ENCODE measurements at places on chromosomes 16 and 17. TPM values are rescaled to one million over a fixed set of nuclear protein-coding genes. Genes with fewer than 3 reads are reported as not detected.
A peak's percentile ranks its signal among the peaks of the same experiment; 100 is the strongest.

DNA sequence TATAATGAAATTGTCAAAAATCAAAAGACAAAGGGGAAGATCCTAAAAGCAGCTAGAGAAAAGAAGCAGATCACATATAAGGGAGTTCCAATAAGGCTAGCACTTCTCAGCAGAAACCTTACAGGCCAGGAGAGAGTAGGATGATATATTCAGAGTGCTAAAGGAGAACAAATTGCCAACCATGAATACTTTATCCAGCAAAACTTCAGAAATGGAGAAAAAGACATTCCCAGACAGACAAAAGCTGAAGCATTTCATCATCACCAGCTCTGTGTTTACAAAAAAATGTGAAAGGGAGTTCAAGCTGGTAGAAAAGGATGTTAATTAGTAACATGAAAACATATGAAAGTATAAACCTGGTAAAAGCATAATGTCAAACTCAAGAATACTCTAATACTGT, 37.4 kb downstream of the CDR2 start:
- no peaks in the 10 kb centered on the region for H3K27me3 ChIP-seq
- H3K4me3 ChIP-seq, result no peak overlapping the region
- peaks cover 88% of the 10 kb centered on the region for H3K36me3 ChIP-seq
- no peak for DNase-seq
- no peak overlapping the region for H3K27ac ChIP-seq
- H3K4me1 ChIP-seq, result peaks cover 21% of the 10 kb centered on the region

DNA sequence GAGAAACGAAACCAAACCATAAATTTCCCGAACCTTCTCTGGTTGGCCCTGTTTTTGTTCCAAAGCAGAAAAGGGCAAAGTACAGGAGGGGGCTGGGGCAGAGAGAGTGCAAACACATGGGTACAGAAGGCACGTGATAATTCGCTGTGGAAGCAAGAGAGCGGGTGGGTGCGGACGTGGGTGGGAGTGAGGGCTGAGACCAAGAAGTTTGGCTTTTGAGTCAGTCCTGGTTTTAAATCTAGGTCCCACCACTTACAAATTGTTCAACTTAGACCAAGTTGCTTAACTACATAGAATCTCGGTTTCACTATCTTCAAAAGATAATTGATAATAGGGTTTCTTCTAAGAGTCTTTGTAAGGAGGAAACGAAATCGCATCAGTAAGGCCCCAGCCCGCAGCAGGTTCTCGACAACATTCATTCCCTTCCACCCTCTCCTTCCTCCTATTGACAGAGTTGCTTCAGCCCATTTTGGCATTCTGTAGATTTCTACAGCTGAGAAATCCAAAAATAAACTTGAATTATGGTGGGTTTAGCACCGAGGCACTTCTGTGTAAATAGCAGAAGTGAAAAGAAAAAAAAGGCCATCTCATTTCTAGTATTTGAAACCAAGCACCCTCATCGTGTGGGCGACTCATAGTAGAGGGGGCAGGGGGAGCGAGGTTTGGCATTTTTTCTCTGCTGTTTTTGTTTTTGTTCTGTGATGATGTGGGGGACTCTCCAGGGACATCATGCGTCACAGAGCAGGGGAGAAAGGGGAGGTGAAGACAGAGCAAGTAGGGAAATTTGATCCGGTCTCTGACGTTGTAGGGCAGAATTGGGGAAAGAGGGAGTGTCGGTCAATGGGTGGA, 33.6 kb upstream of the CCR7 start:
- H3K36me3 ChIP-seq, result peaks cover 46% of the 10 kb centered on the region
- peak overlapping the region; percentile 100 for H3K27ac ChIP-seq
- no peaks in the 10 kb centered on the region for H3K27me3 ChIP-seq
- peak; percentile 66 for DNase-seq

- H3K27ac ChIP-seq, result no peak overlapping the region
- H3K4me1 ChIP-seq, result no peaks in the 10 kb centered on the region
- no peak for DNase-seq
- H3K4me3 ChIP-seq, result no peak overlapping the region
- no peaks in the 10 kb centered on the region for H3K36me3 ChIP-seq
Observed at GRCh38 chr17:46986366-46986765, 7.3 kb upstream of the RPRML start.

DNA sequence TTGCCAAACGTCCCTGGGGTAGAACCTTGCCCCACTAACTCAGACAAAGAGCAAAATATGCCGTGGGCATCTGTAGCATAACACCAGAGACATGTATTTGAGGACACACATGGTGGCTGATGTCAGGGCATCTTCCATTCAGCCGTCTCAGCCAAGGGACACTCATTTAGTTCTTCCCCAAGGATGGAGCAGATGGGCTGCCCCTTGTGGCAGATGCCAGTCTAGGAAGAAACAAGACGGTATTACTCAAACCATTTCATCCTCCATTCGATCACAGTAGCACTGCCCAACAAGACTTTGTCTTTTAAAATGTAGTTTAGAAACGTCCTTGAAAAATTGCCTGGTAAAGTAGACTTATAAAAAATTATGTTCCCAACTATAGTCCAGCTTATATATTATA, 937.6 kb upstream of the EEF2KMT start:
- no peak for DNase-seq
- H3K27ac ChIP-seq, result no peak overlapping the region
- no peaks in the 10 kb centered on the region for H3K36me3 ChIP-seq
- no peaks in the 10 kb centered on the region for H3K27me3 ChIP-seq

- H3K36me3 ChIP-seq, result no peaks in the 10 kb centered on the region
- no peak for DNase-seq
- H3K27ac ChIP-seq, result no peak overlapping the region
- no peaks in the 10 kb centered on the region for H3K4me1 ChIP-seq
- no peak overlapping the region for H3K4me3 ChIP-seq
Observed at GRCh38 chr17:15031975-15032374, 233.2 kb downstream of the PMP22 start.

SGCA gene
- not detected for total RNA-seq

KRT36 gene
- not detected for total RNA-seq

TNP2 gene
- not detected for total RNA-seq

YPEL3 gene
- 55.4 TPM for total RNA-seq

NPIPB2 gene
- 11.6 TPM for total RNA-seq

ACSM2A gene
- not detected for total RNA-seq

- DNase-seq, result no peak
- H3K4me1 ChIP-seq, result peaks cover 17% of the 10 kb centered on the region
- H3K36me3 ChIP-seq, result no peaks in the 10 kb centered on the region
- H3K27me3 ChIP-seq, result peaks cover 17% of the 10 kb centered on the region
Observed at GRCh38 chr16:80519189-80519588, 21.6 kb upstream of the DYNLRB2 start.

DNA sequence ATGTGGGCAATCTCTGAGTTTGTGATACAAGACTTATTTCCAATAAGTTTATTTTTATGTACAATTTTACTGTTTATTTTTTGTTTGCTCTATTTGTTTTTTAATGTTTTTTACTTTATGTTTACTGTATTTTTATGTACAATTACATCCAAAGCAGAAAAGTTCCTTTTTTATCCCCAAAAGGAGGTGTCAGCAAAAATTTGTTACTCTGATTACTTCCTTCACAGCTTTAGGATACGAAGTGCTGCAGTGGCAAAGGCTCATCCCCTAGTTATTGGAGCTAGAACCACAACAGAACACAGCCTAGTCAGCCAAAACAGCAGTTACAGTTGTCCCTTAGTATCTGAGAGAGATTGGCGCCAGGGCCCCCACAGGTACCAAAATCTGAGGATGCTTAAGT, 35.7 kb downstream of the IST1 start:
- H3K27ac ChIP-seq, result no peak overlapping the region
- H3K4me1 ChIP-seq, result peaks cover 5% of the 10 kb centered on the region
- no peak overlapping the region for H3K4me3 ChIP-seq
- no peaks in the 10 kb centered on the region for H3K27me3 ChIP-seq
- DNase-seq, result no peak
- peaks cover 22% of the 10 kb centered on the region for H3K36me3 ChIP-seq

GDPD1 gene
- total RNA-seq, result 2.5 TPM

GRCh38 chr16:70437017-70437581, 1.8 kb downstream of the ST3GAL2 start:
- H3K27me3 ChIP-seq, result no peaks in the 10 kb centered on the region
- H3K27ac ChIP-seq, result no peak overlapping the region
- DNase-seq, result no peak
- H3K4me1 ChIP-seq, result peaks cover 45% of the 10 kb centered on the region

PDE6G gene
- total RNA-seq, result 19.8 TPM

GRCh38 chr17:51685287-51685909, 425.1 kb downstream of the UTP18 start:
- peaks cover 3% of the 10 kb centered on the region for H3K27me3 ChIP-seq
- no peaks in the 10 kb centered on the region for H3K36me3 ChIP-seq
- H3K27ac ChIP-seq, result no peak overlapping the region
- no peaks in the 10 kb centered on the region for H3K4me1 ChIP-seq

GRCh38 chr17:17816240-17816814, 20.5 kb downstream of the SREBF1 start:
- no peak for DNase-seq
- no peak overlapping the region for H3K4me3 ChIP-seq
- H3K4me1 ChIP-seq, result peaks cover 41% of the 10 kb centered on the region
- no peaks in the 10 kb centered on the region for H3K27me3 ChIP-seq
- no peak overlapping the region for H3K27ac ChIP-seq
- peaks cover 57% of the 10 kb centered on the region for H3K36me3 ChIP-seq

SKAP1 gene
- 144 TPM for total RNA-seq

- H3K4me1 ChIP-seq, result no peaks in the 10 kb centered on the region
- no peaks in the 10 kb centered on the region for H3K36me3 ChIP-seq
- H3K27me3 ChIP-seq, result no peaks in the 10 kb centered on the region
- no peak for DNase-seq
Observed at GRCh38 chr16:86771506-86772460, 193.4 kb downstream of the FOXL1 start.

- no peaks in the 10 kb centered on the region for H3K27me3 ChIP-seq
- H3K4me3 ChIP-seq, result no peak overlapping the region
- peaks cover 77% of the 10 kb centered on the region for H3K4me1 ChIP-seq
Observed at GRCh38 chr16:81478876-81479511, 34.4 kb downstream of the CMIP start.

- no peaks in the 10 kb centered on the region for H3K27me3 ChIP-seq
- H3K36me3 ChIP-seq, result peaks cover 14% of the 10 kb centered on the region
- peak; percentile 9 for DNase-seq
- peaks cover 40% of the 10 kb centered on the region for H3K4me1 ChIP-seq
- H3K27ac ChIP-seq, result peak overlapping the region; percentile 93
Observed at GRCh38 chr17:30905742-30906100, 317 bp downstream of the TEFM start.

DNA sequence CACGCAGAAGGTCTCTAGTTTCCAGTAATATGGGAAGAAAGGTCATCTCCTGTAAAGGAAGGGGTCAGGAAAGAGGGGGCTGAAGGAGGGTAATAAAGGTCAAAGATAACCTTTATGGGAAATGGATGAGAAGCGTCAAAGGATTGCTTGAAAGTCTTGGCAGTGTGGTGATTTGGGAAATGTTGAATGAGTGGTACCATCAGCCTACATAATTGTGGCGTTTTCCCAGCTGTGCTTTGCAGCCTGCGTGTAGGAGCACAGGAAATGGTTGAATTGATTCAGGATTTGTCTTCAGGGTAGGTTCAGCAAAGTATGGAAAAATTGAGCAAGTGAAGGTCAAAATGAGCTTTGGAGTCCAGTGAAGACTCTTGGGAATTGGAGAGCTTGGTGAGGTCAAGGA, 115.8 kb upstream of the NOL11 start:
- no peak for DNase-seq
- H3K4me1 ChIP-seq, result peaks cover 6% of the 10 kb centered on the region
- H3K4me3 ChIP-seq, result no peak overlapping the region
- no peaks in the 10 kb centered on the region for H3K36me3 ChIP-seq
- H3K27me3 ChIP-seq, result no peaks in the 10 kb centered on the region

DNA sequence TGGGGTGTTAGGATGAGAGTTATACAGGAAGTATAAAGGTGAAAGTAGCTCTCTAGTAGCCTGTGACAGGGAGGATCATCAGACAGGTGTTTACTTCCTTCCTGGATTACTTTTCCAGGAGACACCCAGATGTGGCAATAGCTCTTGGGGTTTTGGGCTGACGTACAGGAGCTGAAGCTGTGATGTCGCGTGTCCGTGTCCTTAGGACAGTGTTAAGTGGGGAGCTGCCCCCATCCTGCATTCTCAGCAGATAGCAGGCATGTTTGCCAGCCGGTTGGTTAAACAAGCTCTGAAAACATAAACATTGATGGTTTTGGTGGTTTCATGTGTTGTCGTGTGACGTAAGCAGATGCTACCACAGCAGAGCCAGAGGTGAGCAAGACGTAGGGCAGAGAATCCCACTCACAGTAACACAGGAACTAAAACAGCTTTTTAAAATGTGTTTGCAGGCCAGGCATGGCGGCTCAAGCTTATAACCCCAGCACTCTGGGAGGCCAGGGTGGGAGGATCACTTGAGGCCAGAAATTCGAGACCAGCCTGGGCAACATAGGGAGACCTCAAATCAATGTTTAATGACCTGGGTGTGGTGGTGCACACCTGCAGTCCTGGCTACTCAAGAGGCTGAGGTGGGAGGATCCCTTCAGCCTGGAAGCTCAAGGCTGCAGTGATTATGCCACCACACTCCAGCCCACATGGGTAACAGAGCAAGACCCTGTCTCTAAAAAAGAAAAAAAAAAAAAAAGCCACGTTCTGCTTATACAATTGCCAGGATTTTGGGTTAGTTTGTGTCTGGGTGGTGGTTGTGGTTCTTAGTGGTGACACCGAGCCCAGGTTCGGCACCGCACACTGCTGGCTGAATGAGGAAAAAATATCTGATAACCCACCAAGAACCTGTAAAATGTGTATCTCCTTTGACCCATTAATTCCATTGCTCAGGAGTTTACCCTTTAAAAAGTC, 18.2 kb upstream of the IL17C start:
- H3K27me3 ChIP-seq, result no peaks in the 10 kb centered on the region
- peak; percentile 77 for DNase-seq
- H3K4me1 ChIP-seq, result peaks cover 30% of the 10 kb centered on the region
- H3K4me3 ChIP-seq, result peak overlapping the region; percentile 47
- H3K36me3 ChIP-seq, result peaks cover 16% of the 10 kb centered on the region

SRCIN1 gene
- total RNA-seq, result not detected

DNA sequence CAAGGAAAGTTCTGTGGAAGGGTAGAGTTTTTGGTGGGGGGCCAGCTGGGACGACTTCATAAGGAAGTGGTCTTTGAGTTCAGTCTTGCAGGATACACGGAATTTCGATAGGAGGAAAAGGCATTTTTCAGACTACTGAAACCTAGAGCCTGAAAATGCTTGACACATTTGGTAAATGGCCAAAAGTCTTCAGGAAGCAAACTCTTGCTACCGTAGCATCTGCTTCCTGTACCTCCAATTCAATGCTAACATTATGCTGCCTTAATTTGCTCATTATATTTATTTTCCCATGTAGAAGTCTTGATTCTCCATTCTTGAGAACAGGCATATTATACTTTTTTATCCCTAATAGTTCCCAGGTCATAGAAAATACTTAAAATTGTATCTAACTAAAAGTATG, 129.3 kb upstream of the MED13 start:
- no peak overlapping the region for H3K4me3 ChIP-seq
- no peaks in the 10 kb centered on the region for H3K36me3 ChIP-seq
- H3K27ac ChIP-seq, result no peak overlapping the region
- no peak for DNase-seq

GRCh38 chr17:17044846-17045561, 2.7 kb downstream of the MPRIP start:
- H3K4me1 ChIP-seq, result peaks cover 63% of the 10 kb centered on the region
- peak overlapping the region; percentile 84 for H3K27ac ChIP-seq
- peak overlapping the region; percentile 97 for H3K4me3 ChIP-seq
- peaks cover 4% of the 10 kb centered on the region for H3K36me3 ChIP-seq
- H3K27me3 ChIP-seq, result no peaks in the 10 kb centered on the region

RGS9 gene
- 6.0 TPM for total RNA-seq

Measured in activated CD4-positive, alpha-beta T cell treated with anti-CD3 and anti-CD28 coated beads, Interleukin-2, amount 10 ng/mL, durations not matched to agents 7 days and 5 days (primary cell).